ENCODE measurements at places on chromosomes 2 and 18.
A peak's percentile ranks its signal among the peaks of the same experiment; 100 is the strongest.

DNA sequence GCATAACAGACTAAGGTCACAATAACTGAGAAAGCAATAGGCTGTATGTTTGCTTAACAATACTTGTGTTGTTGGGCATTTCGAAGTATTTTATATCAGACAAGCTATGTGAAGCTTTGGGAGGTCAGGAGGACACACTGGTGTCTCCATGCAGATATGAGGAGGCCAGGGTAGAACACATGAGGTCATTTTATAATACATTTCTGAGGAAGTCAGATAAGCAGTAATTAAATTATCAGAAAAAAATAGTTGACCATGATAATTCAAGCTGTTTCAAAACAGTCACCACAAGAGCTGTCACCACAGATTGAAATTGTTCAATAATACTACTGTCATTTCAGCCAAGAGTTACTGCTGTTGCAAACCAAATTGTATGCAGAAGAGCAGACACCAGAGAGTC is 160.6 kb downstream of the RIT2 start:
- DNase-seq: no peak

- no peak for DNase-seq
Measured at GRCh38 chr2:200687922-200688920, 102.4 kb downstream of the AOX1 start.

GRCh38 chr18:63836456-63836855 is 51.0 kb upstream of the SERPINB2 start:
- no peak for DNase-seq

GRCh38 chr2:236365258-236366048 is 101.2 kb upstream of the ASB18 start:
- no peak for DNase-seq

GRCh38 chr2:152054593-152054992 is 44.3 kb downstream of the CACNB4 start:
- DNase-seq: peak; percentile 95

GRCh38 chr2:72824224-72824842 is 1.5 kb downstream of the EXOC6B start:
- peak; percentile 60 for DNase-seq

GRCh38 chr2:43225093-43225787 is 1.2 kb downstream of the ZFP36L2 start:
- DNase-seq: peak; percentile 57

GRCh38 chr2:72993147-72993932 is 76.0 kb downstream of the EMX1 start:
- no peak for DNase-seq

GRCh38 chr2:190679813-190680591 is 31.1 kb downstream of the NAB1 start:
- no peak for DNase-seq

DNA sequence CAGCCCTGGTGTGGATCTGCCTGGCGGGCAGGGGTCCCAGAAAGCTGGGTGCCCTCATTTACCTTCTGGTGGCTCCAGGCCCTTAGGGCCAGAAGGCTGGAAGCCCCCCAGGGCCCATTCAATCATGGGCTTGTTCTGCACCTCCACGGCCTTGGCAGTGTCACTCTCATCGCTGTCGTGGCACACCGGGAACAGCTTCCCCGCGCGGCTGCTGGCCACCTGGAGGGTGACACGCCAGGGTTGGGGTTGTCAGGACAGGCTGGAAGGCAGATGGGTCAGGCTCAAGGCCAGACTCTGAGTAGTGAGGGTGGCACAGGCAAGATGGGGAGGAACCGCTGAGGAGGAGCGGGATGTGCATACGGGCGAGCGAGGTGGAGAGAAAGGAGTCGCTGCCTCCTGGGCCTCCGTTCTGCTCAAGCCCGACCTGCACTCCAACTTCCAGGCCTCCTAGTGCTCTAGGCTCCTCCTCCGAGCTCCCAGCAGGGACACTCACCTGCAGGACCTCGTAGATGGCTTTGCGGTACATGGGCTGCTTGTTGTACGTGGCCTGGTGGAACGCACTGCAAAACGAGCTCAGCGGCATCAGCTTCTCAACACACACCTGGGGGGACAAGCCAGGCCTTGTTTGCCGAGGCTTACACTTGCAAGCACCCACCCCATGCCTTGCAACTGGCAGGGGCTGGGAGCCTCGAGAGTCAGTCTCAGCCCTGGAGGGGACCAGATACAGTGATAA is 78.3 kb upstream of the POMC start:
- no peak for DNase-seq

DNA sequence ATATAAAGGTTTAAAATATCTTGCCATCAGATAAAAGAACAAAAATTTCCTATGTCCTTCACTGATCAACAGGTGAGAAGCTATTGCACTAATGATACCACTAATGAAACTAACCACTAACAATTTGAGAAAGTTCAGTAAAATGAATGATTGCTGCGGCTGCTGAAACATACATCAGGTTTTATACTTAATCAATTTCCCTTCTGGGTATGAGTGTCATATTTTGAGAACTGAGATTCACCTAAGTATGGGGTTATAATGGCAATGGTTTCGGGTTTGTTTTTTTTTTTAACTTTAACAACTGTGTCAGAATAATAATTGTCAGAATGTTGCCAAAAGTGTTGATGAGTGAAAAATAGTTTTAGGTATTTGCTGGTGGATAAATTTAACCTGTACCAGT is 151.3 kb upstream of the SLC39A10 start:
- no peak for DNase-seq

- DNase-seq: no peak
Measured at GRCh38 chr18:70116949-70117348, 88.5 kb downstream of the RTTN start.

GRCh38 chr2:221229099-221229498 is 343.0 kb downstream of the EPHA4 start:
- DNase-seq: no peak

DNA sequence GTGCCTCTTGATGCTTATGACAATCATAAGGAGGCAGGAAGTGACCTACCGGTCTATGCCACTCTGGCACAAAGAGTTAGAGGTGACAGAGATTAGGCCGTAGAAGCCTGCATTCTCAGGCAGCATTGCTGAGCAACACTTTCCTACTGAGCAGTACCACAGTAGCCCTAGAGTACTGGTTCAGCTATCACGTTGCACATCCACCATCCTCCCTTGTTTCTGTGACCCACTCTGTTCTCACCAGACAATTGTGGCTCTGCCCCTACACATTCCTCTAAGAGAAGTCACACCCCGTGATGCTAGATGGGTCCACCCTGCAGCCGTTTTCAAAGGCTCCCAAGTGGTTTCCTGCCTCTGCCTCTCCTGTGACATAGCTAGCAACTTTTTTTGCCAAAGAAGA is 22.6 kb upstream of the SUCLG1 start:
- peak; percentile 80 for DNase-seq

GRCh38 chr18:79156327-79156726 is 87.1 kb downstream of the ATP9B start:
- DNase-seq: no peak

GRCh38 chr2:105362862-105363591 is 25.7 kb downstream of the C2orf49 start:
- DNase-seq: no peak

DNA sequence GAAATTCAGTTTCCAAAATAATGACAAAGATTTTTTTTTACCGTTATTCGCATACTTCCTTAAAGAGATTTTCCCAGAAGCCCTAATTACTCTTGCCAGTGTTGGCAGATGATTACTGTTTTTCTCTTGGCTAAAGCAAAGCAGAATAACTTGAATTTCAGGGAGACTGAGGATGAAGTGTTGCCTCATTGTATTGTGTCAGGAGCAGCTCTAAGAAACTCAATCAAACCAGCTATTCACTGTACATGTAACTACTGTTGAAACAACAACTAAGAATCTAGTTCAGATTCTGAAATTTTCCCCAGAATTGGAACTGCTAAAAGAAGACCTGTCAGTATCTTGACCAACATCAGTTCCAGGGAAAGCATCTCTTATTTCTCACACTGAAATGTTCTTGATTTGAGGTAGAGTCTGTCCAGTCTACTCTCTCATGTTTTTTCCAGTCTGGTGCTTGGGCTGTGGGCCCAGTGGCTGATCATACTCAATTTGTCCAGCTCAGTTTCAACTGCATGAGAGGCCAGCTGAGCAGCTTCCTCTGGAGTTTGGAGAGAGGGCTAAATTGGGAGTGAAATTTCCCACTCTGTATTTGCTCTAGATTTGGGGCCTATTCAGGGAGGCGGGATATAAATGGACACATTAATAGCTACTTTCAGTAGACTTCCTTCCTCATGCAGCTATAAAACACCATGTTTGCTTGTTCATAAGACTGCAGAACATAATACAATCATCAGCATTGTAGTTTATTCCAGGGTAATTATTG is 78.5 kb downstream of the PPP1R1C start:
- DNase-seq: no peak

GRCh38 chr2:11597538-11598225 is 63.8 kb downstream of the GREB1 start:
- no peak for DNase-seq

DNA sequence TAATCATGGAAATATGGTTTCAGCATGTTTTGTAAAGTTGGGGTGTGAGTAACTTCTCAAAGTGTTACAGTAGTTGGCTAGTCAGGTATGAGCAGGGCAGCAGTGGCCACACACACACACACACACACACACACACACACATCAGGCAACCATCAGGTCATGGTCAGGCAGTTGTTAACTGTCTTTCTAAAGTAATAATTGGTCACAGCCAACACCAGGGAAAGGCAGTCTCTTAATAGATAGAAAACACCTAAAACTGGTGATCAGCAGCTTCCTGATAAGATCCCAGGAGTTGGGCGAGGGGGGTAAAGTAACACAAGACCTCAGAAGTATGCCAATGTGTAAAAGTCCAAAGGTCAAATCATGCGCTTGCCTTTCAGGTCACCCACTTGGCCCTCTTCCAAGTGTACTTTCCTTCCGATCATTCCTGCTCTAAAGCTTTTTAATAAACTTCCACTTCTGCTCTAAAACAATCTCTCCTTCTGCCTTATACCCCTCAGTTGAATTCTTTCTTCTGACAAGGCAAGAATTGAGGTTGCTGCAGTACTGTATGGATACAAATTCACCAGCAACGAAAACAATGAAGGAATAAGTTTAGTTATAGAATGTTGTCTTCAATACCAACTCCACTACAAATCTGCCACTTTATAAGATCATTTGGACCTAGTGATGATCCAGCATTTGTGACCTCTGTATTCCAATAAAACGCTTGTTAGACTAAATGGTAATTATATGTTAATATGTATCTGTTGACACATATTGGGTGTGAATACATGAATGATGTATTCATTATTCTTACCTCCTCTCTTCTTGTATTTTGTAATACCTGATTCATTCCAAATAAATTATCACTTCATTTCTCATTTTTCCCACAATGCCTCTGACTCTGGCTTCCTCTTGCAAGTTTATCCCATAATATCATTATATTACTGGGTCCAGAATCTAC is 254.3 kb downstream of the METTL4 start:
- DNase-seq: no peak

DNA sequence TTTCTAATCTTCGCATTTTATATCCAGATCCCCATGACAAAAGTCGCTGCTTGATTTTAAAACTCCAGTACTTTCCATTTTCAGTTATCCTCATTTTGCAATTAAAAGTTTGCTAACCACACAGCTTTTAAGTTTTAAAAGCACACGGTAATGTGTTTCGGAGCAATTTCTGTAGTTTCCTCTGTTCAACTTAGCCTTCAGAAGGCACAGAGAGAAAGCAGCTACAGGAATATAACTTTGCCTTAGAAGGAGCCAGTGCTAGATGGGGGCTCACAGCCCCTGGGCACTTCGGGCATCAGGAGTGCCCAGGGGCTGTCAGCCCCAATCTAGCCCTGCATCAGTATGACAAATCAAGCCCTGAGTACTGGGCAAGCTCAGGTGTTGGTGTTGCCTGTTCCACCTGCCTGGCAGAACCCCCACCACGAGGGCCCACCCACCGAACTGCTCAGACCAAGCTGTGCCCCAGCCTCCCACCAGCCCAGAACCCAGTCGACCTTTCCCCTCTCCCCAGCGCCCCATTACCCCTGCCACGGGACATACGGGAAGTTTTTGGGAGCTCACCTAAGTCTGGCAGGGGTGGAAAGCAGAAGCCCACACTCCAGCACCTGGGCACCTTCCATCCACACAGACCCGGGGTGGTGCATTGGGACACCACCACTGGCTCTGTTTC is 47.3 kb downstream of the TRABD2A start:
- DNase-seq: no peak

- DNase-seq: no peak
Measured at GRCh38 chr2:10987861-10988260, 76.1 kb downstream of the KCNF1 start.

- DNase-seq: no peak
Measured at GRCh38 chr2:106044021-106044420, 150.1 kb downstream of the UXS1 start.

All from astrocyte (in vitro differentiated cells and primary cell).